NCI-H1930 (cell line): ENCODE measurements at places on chromosomes 2 and 18.

DNA sequence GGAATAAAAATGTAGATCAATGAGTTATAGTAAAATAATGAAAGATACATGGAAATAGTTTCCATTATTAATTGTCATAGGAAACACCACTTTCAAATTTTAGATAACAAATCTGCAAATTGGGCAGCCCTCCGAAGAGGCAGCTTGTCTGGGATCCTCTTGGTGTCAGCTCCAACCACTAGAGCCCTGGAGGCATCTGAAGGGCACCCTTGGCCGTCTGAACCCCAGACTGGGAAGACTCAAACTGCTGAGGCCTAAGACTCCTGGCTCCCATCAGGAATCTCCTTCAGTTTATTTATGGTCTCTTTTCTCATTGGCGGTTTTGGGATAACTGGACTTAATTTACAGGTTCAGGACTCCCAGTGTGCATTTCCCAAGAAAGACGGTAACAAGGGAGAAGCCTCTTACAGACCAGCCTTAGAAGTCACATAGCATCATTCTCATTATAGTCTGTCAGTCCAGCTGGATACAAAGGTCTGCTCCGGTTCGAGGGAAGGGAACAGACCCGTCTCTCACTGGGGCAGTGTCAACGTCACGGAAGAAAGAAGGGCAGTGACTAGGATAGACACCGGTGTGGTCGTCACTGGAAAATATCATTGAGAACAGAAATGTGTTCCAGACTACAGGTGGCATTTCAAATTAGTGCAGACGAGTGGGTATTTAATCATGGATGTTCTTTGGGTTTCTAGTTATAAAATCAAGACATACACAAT lies 390.7 kb upstream of the NETO1 start:
- DNase-seq = no peak

GRCh38 chr2:105406221-105406620 lies 7.4 kb upstream of the FHL2 start:
- DNase-seq = no peak

DNA sequence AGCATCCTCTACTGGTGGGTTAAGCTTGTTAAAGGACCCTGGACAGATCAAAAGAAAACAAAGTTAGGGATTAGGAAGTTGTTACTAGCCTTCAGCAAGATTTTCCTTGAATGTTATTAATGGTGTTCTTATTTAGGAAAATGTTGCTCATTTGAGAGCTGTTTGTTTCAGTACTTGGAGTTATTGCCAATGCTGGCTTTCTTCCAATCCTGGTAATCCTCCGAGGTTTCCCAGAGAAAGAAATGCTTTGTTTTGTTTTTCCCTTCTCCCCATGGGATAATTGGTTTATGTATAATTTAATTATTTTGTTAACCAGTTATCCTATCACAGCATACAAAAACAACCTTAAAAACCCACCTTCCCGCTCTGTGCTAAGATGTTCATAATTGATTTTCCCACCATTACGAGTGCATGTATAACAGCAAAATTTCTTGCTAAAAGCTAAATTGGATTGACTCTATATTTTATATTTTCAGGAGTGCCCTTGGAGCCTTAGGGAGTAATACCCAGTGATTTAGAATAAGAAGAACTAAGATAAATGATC lies 79.8 kb downstream of the MGAT5 start:
- DNase-seq = no peak

- no peak for DNase-seq
These were observed 6.6 kb upstream of the AFTPH start for GRCh38 chr2:64517511-64517884.

- DNase-seq = no peak
These were observed 15.2 kb downstream of the G6PC2 start for GRCh38 chr2:168916331-168916675.

GRCh38 chr2:144270951-144271350 lies 249.0 kb downstream of the ZEB2 start:
- DNase-seq = no peak

DNA sequence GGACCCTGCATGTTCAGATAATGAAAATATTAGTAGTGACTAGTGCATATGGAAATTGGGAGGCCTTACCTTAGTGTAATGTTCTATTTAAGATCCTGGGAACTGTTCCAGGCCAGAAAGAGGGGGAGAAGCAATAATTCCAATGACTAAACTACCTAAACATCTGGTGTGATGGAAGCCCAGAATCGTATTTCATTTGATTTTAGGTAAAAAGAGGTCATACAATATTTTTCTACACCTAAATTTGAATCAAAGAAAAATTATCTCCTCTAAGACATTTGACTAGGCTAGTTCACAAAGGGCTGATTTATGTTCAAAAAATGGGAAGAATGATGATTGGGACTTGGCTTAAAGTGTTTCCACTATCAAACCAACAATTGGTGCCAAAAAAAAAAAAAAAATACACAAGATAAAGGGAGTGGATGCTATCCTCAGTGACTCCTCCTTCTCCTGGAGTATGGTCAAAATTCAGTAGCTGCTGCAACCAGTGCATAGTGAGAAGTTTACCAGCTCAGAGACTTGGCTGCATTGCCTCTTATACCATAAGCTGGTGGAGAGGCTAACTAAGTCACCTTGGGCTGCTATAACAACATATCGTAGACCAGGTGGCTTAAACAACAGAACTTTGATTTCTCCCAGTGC lies 1038.3 kb upstream of the ACVR2A start:
- no peak for DNase-seq

DNA sequence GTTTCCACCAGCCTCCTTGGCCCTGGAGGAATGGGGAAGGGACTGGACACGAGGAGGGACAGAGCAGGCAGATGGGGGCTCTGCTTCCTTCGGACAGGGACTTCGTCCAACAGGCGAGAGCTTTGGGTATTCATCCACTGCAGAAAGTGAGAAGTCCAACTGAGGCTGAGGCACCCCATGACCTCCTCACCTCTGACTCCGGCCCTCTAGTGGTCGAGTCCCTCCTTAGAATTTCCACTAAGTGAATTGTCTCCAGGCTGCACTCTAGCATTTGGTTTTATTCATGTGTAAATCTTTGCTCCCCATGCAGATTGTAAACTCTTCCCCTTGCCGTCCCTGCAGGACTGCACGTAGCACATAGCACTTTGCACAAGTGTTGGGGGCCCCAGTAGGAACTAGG lies 75.6 kb downstream of the TMEM247 start:
- no peak for DNase-seq

- no peak for DNase-seq
These were observed 67.8 kb upstream of the HDAC4 start for GRCh38 chr2:239468491-239469105.

- DNase-seq = no peak
These were observed 37.3 kb downstream of the CAPN13 start for GRCh38 chr2:30769891-30770462.

GRCh38 chr2:126930970-126931590 lies 32.4 kb downstream of the TEX51 start:
- no peak for DNase-seq

GRCh38 chr2:118431997-118432396 lies 343.7 kb downstream of the INSIG2 start:
- no peak for DNase-seq

DNA sequence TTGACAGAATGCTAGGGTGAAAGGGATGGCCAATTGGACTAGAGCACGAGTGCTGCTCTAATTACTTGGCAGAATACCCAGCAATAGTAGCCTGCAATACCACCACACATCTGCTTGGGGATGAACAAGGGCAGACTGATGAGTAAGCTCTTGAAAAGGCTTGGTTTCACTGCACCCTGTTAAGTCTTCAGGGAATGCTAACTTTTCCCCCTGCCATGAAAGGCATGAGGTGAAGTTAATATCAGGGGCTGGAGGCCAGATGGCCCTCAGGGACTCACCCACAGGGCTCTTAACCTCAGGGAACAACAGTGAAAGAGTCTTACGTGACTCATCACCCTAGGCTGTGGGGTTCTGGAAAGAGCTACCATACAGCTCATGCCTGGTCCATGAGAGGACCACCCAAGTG lies 51.7 kb upstream of the MYL1 start:
- DNase-seq = no peak

- DNase-seq = no peak
These were observed 42.9 kb downstream of the ZNF385B start for GRCh38 chr2:179818546-179818945.

- no peak for DNase-seq
These were observed 108.8 kb downstream of the NOL10 start for GRCh38 chr2:10581021-10581420.

GRCh38 chr2:174246944-174247381 lies 1.4 kb downstream of the OLA1 start:
- DNase-seq = no peak
